ENCODE measurements at places on chromosomes 1 and 21.
A peak's percentile ranks its signal among the peaks of the same experiment; 100 is the strongest.

GRCh38 chr1:27446496-27447020 lies 43.4 kb downstream of the WASF2 start:
- DNase-seq, result no peak

DNA sequence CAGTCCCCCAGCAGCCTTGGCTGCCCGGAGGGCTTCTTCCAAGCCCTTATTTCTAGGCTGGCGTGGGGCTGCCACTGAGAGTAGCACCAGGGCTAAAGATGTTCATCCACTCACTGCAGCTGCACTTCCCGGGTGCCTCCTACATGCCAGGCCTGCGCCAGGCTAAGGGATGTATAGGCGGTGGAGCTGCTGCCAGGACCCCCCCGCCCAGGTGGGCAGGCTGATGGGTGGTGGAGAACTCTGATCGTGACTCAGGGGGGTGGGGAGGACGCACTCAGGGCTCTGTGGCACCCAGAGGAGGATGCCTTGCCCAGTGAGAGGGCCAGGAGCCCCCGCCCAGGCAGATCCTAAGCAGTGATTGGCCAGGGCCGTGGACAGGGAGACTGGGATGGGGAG lies 34.1 kb downstream of the CFAP74 start:
- DNase-seq, result no peak

DNA sequence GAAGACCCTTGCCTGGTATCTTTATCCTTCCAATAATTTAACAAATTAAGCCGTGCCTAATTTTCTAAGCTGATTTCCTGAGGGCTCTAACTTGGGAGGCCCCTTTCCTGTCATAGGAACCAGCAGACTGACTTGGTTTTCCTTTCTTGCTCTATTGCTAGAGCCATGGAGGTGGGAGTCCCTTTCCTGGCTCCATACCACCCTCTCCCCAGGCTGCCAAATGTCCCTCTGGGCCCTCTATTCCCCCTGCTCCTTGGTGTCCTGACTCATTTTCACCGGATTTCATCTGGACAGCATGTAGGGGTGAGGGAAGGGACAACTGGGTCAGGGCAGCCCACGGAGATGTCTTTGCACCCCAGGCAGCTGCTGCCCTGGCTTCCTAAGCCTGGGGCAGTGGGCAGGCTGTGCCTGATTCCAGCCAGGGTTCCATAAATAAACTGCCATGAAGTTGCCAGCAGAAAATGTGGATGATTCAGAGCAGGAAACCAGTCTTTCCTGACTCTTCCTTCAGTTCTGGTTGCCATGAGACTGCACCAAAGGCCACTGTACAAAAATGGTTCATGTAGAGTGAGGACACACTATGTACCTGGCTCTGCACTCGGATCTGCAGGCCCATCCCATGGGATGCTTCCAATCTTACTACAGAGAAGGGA lies 38.0 kb upstream of the SERBP1 start:
- no peak for DNase-seq

DNA sequence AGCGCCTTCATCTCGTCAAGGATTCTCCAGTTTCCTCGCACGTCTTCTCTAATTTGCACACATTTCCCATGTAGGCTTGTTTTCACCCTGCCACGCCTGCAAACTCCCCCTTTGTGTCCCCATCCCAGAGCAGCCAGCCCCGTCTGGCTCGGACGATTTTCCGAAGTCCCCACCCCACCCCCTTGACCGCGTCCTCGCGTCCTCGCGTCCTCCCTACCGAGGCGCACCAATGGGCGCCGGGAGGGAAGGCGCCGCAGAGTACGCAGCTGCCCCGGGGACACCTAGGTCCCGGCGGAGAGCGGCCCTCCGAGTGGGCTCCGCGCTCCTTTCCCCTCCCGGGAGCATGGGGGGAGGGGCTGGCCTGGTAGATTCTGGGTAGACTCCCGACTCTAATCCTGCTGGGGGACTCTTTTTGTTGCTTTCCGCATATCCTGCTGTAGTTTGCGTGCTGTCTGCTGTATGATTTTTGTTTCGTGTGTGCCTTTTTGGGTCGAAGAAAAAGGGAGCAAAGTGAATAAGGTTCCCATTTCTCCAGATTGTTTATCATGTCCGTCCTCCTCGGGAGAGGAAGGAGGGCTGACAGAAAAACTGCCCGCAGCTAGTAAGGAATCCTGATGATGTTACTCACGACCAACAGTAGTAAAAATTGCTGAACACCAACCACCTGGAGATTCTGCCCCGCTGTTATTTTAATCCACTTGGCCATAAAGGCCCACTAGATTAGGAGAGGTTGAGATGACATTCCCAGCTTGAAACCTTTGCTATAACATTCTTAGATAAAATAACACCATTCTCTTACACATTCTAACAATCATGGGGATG lies 1.5 kb downstream of the CACHD1 start:
- DNase-seq, result no peak

- DNase-seq, result peak; percentile 19
These were observed 251.6 kb downstream of the AKT3 start for GRCh38 chr1:243598433-243598832.

- DNase-seq, result no peak
These were observed 184.6 kb downstream of the TGFB2 start for GRCh38 chr1:218529646-218530300.

- no peak for DNase-seq
These were observed 10.3 kb downstream of the SIM2 start for GRCh38 chr21:36709030-36709867.

- no peak for DNase-seq
These were observed 20.0 kb downstream of the CCDC185 start for GRCh38 chr1:223413216-223413615.

- no peak for DNase-seq
These were observed 970.6 kb downstream of the MRPL39 start for GRCh38 chr21:24636696-24637095.

DNA sequence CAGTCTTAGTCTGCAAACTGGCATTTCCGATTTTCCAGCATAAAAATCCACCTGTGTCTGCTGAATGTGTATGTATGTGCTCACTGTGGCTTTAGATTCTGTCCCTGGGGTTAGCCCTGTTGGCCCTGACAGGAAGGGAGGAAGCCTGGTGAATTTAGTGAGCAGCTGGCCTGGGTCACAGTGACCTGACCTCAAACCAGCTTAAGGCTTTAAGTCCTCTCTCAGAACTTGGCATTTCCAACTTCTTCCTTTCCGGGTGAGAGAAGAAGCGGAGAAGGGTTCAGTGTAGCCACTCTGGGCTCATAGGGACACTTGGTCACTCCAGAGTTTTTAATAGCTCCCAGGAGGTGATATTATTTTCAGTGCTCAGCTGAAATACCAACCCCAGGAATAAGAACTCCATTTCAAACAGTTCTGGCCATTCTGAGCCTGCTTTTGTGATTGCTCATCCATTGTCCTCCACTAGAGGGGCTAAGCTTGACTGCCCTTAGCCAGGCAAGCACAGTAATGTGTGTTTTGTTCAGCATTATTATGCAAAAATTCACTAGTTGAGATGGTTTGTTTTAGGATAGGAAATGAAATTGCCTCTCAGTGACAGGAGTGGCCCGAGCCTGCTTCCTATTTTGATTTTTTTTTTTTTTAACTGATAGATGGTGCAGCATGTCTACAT lies 2.5 kb upstream of the OLFML3 start:
- no peak for DNase-seq

GRCh38 chr1:46639547-46639946 lies 22.9 kb upstream of the MOB3C start:
- DNase-seq, result no peak

GRCh38 chr1:20686883-20687725 lies 25.9 kb upstream of the DDOST start:
- DNase-seq, result no peak

DNA sequence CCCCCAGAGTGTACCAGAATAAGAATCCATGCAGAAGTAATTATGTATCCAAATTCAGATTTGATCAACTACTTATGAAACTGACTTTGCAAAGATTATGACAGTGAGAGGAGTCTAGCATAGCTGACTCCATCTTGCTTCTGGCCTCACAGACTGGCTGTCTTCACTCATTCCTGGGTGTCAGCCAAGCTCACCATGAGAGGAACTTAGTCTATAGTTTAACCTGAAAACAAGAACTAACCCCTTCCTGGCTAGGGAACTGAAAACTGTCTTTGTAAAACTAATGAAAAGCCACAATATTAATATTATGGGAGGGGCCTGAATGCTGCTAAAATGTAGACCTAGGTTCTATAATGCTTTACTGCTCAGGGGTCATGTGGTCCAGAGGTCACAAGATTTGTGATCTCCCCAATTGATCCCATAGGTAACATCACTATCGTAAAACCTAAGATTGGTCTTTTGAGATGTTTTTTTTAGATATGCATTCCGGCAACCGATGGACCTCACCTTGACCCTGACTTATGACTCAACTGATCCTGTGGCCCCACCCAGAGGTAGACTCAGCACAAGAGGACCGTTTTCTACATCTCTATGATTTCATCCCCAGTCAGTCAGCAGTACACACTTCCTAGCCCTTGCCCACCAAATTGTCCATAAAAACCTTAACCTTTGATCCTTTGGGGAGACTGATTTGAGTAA lies 55.2 kb downstream of the ATP1B1 start:
- DNase-seq, result no peak

DNA sequence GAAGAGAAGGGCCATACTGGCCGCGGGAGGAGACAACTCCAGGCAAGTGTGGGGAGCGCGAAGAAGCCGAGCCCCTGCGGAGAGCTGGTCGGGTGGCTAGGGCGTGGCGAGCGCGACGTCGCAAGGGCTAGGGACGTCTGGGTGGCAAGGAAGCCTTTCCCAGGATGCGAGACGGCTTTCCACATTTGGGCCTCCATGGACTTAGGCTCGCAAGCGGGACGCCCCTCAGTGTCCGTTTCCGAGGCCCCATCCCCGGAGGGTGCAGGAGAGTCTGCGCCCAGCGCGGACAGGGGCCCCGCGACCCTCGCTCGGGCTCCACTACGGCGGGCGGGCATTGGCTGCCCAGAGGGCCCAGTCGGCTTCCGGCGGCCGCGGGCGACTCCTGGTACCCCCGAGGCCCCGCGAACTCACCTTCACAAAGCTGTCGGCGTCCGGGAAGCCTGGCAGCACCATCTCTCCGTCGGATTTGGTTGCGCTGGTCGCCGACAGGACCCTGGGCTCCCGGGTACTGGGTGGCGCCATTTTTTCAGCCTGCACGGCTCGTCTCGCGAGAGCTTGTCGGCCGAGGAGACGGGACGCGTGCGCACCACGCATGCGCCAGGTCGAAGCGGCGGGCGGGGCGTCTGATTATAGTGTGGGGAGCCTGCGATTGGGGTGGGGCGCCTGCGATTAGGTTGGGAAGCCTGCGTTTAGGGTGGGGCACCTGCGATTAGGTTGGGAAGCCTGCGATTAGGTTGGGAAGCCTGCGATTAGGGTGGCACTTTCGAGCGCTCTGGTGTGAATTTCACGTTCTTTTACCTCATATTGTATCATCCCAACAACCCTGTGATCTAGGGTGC lies at the start of gene EXOSC10:
Gene EXOSC10, minus strand, starts transcription at position 560 of the 839 bp plus-strand sequence. Its CDS starts 38 bp downstream, at position 522.
- peak; percentile 95 for DNase-seq

DNA sequence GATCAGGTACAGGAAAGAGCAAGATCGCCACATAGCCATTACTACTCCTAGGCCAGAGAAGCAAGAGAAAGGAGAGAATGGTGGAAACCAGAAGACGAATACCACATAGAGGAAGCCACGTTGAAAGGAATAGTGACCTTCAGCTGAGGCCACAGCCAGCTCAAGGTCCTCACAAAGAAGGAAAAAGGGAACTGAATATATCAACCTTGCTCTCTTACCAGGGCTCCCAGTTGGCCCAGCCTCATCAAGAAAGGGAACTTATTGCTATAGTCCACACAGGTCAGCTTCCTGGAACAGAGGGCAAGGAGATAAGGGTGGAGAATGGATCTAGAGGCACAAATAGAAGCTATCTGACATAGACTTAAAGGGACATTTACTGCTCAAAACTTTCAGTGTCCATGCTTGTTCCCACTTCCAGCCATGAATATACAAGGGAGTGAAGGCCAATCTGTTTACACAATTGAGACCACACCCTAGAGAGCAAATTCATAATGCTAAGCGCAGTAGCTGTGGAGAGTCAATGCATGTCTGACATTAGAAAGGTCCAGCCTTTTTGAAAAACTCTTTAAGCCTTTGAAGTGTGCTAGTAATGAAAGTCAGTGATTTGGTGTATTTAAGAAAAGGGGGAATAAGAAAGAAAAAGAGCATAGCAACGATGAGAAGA lies 120.7 kb upstream of the ZC3H11B start:
- DNase-seq, result no peak

DNA sequence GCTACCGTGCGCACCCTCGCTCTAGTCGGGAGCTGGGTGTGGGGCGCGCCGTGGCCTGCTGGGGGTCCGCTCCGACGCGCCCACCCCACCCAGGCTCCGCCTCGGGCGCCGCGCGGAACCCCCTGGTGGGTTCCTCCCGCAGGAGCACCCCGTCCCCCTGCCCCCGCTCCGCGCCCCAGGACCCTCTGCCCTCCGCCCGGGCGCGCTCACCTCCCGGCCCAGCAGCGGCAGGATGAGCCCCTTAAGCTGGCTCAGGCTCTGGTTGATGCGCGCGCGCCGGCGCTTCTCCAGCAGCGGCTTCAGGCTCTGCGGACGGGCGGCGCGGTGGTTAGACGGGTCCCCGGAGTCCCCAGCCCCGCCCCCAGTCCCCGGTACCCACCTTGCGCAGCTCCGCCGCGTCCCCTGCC lies 319 bp downstream of the HES2 start:
- DNase-seq, result no peak

- DNase-seq, result no peak
These were observed 14.6 kb downstream of the ADSS2 start for GRCh38 chr1:244437086-244437468.

- DNase-seq, result no peak
These were observed 58.3 kb downstream of the UBIAD1 start for GRCh38 chr1:11331036-11331944.

DNA sequence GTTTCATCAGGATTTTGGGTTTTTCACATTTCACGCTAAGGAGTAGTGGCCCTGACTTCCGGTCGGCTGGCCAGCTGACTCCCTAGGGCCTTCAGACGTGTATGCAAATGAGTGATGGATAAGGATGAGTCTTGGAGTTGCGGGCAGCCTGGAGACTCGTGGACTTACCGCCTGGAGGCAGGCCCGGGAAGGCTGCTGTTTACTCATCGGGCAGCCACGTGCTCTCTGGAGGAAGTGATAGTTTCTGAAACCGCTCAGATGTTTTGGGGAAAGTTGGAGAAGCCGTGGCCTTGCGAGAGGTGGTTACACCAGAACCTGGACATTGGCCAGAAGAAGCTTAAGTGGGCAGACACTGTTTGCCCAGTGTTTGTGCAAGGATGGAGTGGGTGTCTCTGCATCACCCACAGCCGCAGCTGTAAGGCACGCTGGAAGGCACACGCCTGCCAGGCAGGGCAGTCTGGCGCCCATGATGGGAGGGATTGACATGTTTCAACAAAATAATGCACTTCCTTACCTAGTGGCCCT lies 23.1 kb upstream of the TNFRSF1B start:
- DNase-seq, result peak; percentile 39

DNA sequence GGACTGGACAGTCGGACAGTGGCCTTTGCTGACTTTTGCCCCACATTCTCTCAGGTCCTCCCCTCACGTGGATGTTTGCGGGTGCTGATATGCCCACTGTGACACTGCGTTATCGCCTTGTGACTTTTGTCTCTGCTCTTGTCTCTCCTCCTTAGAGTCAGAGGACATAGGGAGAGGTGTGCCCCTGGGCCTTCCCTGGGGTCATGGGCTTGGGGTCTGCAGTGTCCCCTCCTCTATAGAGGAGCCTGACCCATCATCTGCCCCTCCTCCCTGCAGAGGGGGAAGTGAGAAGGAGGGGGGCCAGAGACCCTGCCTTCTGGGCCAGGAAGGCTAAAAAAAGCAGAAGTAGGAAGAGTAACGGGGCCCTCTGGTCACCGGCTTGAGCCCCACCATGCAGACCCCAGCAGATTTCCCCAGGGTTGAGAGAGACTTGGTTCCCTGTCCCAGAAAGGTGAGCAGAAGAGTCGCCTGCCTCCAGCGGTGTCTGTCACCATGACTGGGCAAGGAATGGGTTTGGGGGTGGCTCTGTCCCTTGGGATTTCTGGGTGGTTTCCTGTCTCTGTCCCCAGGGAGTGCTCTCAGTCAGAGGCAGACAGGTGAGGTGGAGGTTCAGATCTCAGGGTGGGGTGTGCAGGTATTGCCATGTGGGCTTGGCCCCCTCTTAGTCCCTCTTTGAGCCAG lies 13.3 kb downstream of the RPS6KA1 start:
- DNase-seq, result no peak

All from activated naive CD4-positive, alpha-beta T cell treated with Interleukin-2 at 50 U/mL for 16 hours (primary cell).